Epithelial cell of proximal tubule (primary cell): ENCODE measurements at places on chromosomes 1 and 21.

- DNase-seq: no peak
Observed at GRCh38 chr1:17194615-17195528, 10.1 kb upstream of the PADI1 start.

- DNase-seq: no peak
Observed at GRCh38 chr1:9823693-9823942, 147 bp downstream of the CLSTN1 start.

GRCh38 chr1:12230549-12231275 is 882 bp downstream of the VPS13D start:
- DNase-seq: no peak

DNA sequence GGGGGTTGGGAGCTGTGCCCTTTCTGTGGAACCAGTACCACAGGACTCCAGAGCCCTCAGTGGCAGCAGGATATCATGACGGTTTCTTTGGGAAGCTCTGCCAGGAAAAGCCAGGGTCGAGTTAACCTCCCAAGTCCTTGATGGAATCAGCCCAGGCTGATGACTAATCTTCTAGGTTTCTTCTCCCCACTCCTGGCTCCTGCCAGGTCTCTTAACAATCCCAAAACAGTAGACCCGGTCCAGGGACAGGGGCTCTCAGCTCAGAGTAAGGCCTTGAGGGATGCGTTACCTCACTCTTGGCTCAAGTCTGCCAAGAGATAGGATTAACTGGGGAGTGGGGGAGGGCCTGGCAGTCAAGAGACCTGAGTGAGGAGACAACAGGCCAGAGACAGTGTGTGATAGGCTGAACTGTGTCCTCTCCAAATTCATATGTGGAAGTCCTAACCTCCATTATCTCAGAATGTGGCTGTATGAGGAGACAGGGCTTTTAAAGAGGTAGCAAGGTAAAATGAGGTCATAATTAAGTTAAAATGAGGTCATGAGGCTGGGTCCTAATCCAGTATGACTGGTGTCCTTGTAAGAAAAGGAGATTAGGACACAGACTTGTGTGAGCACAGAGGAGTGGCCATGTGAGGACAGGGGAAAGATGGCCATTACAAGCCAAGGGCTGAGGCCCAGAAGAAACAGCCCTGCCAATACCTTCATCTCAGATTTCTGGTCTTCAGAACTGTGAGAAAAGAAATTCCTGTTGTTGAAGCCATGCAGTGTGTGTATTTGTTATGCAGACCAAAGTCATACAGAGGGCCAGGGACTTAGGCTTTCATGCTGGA is 95.0 kb downstream of the BEND5 start:
- no peak for DNase-seq

- no peak for DNase-seq
Observed at GRCh38 chr1:90074137-90074536, 79.2 kb downstream of the ZNF326 start.

DNA sequence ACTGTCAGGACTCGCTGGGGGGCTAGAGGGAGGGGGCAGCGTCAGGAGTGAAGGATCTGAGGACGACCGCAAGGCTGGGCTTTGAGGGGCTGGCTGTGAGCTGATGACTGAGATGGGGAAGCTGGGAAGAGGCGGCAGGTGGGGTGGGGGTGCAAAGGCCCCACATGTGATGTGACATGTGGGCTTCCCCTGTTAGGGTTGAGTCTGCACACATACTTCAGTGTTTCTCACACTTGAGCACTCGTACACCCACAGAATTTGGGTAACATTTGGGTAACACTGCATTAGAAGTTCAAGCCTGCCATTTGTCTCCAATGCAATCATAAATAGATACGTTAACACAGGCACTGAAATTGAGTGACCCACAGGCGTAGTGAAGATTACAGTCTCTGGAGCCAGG is 16.2 kb downstream of the COL16A1 start:
- no peak for DNase-seq

DNA sequence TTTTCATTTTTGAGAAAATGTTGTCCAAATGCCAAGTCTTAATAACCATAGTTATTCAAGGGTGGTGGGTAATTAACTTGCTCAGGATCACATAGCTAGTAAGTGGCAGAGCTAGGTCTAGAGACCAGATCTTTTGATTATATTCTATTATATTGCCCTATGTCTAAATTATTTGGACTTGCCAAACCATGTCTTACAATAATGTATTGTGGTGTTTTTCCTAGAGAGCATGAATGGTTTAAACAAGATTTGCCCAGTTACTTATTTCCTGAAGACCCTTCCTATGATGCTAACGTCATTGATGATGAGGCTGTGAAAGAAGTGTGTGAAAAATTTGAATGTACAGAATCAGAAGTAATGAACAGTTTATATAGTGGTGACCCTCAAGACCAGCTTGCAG is 58.6 kb downstream of the PRKAA2 start:
- no peak for DNase-seq

DNA sequence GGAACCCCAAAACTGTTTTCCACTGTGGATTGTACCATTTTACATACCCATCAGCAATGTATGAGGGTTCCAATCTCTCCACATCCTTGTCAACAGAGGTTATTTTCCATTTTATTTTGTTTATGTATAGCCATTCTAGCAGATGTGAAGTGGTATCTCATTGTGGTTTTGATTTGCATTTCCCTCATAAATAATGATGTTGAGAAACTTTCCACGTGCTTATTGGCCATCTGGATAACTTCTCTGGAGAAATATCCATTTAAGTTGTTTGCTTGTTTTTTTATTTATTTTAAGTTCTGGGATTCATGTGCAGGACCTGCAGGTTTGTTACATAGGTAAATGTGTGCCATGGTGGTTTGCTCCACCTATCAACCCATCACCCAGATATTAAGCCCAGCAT is 280.2 kb upstream of the USP25 start:
- no peak for DNase-seq

GRCh38 chr21:24276204-24276603 is 1331.1 kb downstream of the MRPL39 start:
- no peak for DNase-seq

DNA sequence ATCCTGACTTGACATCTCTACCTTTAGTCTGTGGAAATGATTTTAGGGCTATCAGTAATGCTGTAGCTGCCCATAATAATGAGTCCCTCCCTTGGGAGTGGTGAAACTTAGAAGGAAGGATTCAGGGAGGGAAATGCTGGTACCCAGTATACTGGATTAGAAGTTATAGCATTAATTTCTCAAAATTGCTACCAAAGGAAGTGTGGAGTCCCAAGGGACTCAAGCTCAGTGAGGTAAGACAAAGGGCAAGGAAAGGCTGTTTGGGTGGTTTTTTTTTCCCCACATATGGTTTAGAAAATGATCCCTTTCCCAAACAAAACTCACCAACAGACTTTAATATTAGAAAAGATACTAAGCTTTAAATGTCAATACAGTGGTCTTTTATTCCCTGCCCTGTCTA is 99.9 kb downstream of the CD247 start:
- DNase-seq: no peak

DNA sequence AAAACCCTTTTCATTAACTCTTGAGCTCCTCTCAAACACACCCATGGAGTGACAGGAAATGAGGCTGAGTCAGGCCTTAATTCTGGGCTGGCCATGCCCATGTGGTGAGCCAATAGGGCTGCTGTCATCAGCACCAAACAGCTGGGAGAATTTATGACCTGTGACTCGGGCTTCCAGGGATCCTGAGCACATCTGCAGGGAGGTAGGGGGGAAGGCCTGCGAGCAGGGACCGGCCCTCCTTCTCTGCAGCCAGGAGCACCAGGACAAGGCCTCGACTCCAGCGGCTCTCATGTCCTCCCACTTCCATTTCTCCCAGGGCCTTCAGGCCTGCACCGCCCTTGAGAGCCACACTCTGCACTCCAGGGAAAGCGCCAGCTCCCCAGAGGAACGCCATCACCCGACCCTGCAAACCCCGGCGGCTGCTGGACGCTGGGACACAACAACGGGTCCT is 14.6 kb downstream of the RIPK4 start:
- no peak for DNase-seq

GRCh38 chr21:46456750-46457149 is 1.9 kb upstream of the DIP2A start:
- no peak for DNase-seq
